ENCODE measurements at places on chromosomes 1 and 21. TPM values are rescaled to one million over a fixed set of nuclear protein-coding genes. Genes with fewer than 3 reads are reported as not detected.

Gene SLC37A1
- 21.8 TPM for total RNA-seq

Gene FLG2
- not detected for total RNA-seq

Gene RPS6KA1
- total RNA-seq = 58.1 TPM

Gene KIF26B
- total RNA-seq = 10.7 TPM

Gene RIMKLA
- total RNA-seq = 3.3 TPM

Gene OR2T2
- 0.28 TPM for total RNA-seq

Gene LRRC71
- 0.50 TPM for total RNA-seq

Gene ZNF124
- total RNA-seq = 45.7 TPM

Gene MAP3K7CL
- total RNA-seq = 12.7 TPM

Gene SELL
- total RNA-seq = 9.8 TPM

Gene CTBS
- total RNA-seq = 32.0 TPM

Gene AIRE
- 0.25 TPM for total RNA-seq

Gene RBP7
- 21.2 TPM for total RNA-seq

Gene OXCT2
- 0.98 TPM for total RNA-seq

Gene CACNA1S
- not detected for total RNA-seq

Gene BRINP3
- total RNA-seq = 1.8 TPM

Gene UMODL1
- total RNA-seq = not detected

Gene PAX7
- not detected for total RNA-seq

Gene KRTAP22-2
- total RNA-seq = not detected

Gene GPR89A
- 18.2 TPM for total RNA-seq

Gene PRKAA2
- 11.6 TPM for total RNA-seq

Gene EIF3I
- total RNA-seq = 132 TPM

Gene OR2L3
- not detected for total RNA-seq

Gene MEGF6
- total RNA-seq = 10.9 TPM

Gene HEYL
- total RNA-seq = 32.8 TPM

Gene ESRRG
- total RNA-seq = 25.3 TPM

Gene NFASC
- 29.9 TPM for total RNA-seq

Gene SYT6
- 0.06 TPM for total RNA-seq

Gene IFI44L
- total RNA-seq = 20.6 TPM

Gene NBPF10
- 3.8 TPM for total RNA-seq

Gene AIM2
- 4.6 TPM for total RNA-seq

Gene FAM167B
- 19.6 TPM for total RNA-seq

Gene CD160
- total RNA-seq = 0.60 TPM

Gene GPR37L1
- 0.13 TPM for total RNA-seq

Gene KDM5B
- 55.5 TPM for total RNA-seq

Gene ALX3
- not detected for total RNA-seq

Gene CCDC185
- 0.13 TPM for total RNA-seq

Gene KLHDC8A
- total RNA-seq = not detected

Gene ZSWIM5
- total RNA-seq = 4.8 TPM

Gene PLXNA2
- 27.9 TPM for total RNA-seq

Gene CCDC17
- total RNA-seq = 3.0 TPM

Gene MAP3K21
- 21.6 TPM for total RNA-seq

Gene ERICH3
- 0.50 TPM for total RNA-seq

Gene GJB3
- total RNA-seq = 8.8 TPM

Gene RGS1
- total RNA-seq = 50.2 TPM

Gene TRIM58
- total RNA-seq = 0.50 TPM

Gene CYP2J2
- 1.0 TPM for total RNA-seq

Gene PRELP
- total RNA-seq = 24.5 TPM

Gene SLC25A44
- total RNA-seq = 28.1 TPM

Gene KRTAP13-2
- total RNA-seq = not detected

Gene ADGRL4
- total RNA-seq = 43.0 TPM

Gene C4BPA
- 45.7 TPM for total RNA-seq

Gene GFI1
- 3.8 TPM for total RNA-seq

Gene C21orf58
- 2.7 TPM for total RNA-seq

Gene RIPPLY3
- total RNA-seq = 0.31 TPM
